ENCODE measurements at places on chromosomes 12 and 14. TPM values are rescaled to one million over a fixed set of nuclear protein-coding genes. Genes with fewer than 3 reads are reported as not detected.

DNA sequence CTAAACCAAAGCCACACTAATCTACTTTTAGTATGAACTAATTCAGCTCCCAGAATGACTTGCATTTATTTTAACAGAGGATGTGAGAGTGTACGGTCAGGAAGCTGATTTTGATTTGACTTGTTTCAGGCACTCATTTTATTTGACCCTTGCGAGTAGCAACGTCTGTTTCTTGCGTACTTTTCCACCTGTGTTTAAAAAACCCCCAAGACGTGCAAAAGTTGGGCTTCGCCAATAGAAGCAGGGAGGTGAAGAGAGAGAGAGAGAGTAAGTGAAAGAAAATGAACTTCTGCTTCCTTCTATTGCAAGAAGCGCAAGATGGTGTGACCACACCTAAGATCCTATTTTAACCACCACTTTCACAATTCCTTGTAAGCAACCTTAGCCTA lies 6.7 kb upstream of the SLC15A4 start:
- no peaks in the 10 kb centered on the region for H3K4me1 ChIP-seq

DNA sequence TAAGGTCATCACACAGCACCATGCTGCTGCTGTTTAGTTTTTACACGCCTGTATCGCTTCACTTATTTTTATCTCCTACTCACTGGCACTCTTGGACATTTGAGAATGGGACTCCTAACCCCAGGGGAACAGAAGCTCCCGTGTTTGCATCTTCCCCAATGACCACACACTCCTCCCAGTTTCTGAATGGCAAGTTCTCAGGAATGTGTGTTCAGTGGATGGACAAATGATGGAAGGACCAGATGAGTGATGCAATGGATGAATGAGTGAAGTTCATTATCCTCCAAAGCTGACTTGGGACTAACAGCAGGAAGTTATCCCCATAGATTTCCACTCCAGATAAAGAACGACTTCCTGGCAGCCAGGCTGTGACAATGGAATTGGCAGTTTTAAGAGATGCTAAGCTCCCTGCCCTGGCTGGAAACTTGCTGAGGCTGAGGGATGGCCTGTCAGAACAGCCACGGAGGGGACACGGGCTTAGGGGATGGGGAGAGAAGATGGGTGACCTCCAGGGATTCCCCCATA lies 231.5 kb downstream of the SLC15A4 start:
- H3K27me3 ChIP-seq = no peaks in the 10 kb centered on the region
- DNase-seq = no peak
- no peaks in the 10 kb centered on the region for H3K36me3 ChIP-seq
- H3K4me1 ChIP-seq = no peaks in the 10 kb centered on the region

DNA sequence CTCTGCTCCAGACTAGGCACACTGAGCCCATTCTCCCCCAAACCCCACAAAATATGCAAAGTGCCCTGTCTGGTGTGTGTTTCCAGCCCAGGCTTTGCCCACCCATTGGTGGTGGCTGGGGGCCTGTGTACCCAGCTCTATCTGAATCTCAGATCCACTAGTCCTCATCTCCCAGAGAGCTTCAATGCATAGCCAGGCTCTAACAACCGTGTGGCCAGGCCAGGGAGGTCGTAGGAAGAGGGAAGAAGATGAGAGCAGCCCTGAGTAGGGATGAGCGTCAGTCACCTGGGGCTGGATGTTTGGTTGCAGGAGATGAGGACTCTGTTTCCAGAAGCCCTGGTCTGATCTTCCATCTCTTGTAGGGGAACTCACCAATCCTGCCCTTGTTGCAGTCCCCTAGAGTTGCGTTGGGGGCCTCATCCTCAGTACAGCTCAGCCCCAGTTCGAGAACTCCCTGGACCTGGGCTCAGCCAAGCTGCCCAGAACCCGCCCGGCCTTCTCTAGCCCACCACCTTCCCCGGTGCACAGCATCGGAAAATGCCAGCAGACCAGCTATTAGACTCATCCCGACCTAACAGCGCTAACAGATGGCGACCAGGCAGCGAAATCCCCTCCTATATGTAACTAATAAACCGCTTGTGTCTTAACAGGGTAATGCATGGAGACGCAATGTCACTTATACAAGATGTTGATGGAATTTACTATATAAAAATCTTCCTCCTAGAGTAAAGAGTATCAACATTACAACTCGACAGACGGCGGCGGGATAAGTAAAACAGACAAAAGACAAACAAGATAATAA lies 3.2 kb upstream of the LHX5 start:
- DNase-seq = no peak
- H3K27me3 ChIP-seq = peaks cover 89% of the 10 kb centered on the region

- H3K4me1 ChIP-seq = no peaks in the 10 kb centered on the region
- no peak for DNase-seq
- H3K27me3 ChIP-seq = peaks cover 4% of the 10 kb centered on the region
Measured at GRCh38 chr12:66047411-66048021, 83.0 kb downstream of the LLPH start.

Gene PPP1R1A
- total RNA-seq = not detected

Gene SERPINA6
- not detected for total RNA-seq
